Neural crest cell (in vitro differentiated cells): ENCODE measurements at places on chromosomes 6 and 20.

DNA sequence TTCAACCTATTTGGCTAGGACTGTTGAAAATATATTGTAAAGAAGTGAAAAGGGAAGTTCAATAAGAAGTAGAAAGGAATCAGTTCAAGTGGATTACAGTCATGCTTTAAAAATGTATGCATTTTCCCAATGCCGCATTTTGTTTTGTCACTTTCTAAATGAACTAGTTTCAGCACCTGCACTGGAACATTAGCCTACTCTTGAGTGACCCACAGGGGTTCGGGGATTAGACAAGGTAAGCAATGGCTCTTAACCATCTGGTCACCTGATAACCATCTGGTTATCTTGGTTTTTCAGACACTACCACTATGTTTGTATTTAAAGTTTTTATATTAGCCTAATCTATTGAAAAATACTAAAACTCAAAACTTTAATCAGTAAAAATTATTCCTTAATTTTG lies 97.6 kb downstream of the CD164 start:
- DNase-seq, result no peak

DNA sequence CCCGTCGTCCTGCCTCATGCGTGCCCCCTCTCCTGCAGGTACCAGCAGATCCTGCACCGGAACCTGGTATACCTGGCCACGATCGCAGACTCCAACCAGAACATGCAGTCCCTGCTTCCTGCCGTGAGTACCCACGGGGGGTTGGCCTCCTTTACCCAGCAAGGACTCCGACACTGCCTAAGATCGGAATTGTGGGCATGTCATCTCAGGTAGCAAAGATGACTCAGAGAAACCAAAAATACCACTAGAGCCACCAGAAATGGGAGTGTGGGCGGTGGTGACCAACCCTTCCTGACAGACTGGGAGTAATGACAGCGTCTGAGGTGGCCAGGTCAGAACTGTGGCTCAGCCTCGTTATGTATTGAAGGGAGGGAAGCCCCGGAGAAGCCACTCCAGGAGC lies 16.3 kb downstream of the SS18L1 start:
- no peak for DNase-seq

DNA sequence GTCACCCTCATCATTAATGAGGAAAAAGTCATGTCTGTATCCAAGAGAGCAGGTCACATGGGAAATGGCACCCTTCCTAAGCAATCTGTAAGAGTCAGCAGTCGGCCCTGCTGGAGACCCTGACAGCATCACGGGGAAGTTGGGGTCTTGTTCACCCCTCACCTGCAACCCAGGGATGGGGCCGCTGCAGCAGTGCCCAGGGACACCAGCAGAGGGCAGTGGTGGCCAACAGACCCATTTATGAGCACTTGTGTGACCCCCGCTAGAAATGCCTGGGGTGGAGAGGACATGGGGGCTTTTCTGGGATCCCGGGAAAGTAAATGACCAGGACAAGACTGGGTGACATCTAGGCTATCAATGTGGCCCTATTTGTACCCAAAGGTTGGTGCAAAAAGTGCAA lies 35.9 kb downstream of the ANKRD60 start:
- DNase-seq, result no peak

GRCh38 chr20:14470231-14470899 lies 133.0 kb upstream of the FLRT3 start:
- DNase-seq, result no peak

DNA sequence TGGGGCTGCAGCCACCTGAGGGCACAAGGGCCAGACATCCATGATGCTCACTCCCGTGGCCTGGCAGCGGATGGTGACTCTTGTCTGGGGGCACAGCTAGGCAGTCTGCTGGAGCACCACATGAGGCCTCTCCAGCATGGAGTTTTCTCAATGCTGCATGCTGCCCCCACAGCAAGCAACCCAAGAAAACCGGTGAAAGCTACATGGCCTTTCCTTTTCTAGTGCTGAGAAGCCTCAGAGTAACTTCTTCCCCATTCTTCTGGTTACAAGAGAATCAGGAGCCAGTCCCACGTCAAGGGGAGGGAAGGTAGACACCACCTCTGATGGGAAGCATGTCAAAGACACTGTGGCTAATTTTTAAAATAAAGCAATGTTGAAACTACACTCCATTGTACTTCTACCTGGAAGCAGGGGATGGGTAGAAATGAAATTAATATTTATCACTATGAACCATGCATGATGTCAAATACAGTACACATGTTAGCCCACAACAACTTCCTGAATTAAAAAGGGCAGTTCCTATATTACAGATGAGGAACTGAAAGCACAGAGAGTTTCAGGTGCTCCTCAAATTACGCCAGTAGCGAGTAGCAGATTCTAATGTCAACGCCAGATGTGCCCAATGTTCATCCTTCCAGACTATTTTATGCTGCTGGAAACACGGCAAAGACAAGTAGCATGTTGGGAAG lies 101.5 kb downstream of the LAMP5 start:
- DNase-seq, result no peak

DNA sequence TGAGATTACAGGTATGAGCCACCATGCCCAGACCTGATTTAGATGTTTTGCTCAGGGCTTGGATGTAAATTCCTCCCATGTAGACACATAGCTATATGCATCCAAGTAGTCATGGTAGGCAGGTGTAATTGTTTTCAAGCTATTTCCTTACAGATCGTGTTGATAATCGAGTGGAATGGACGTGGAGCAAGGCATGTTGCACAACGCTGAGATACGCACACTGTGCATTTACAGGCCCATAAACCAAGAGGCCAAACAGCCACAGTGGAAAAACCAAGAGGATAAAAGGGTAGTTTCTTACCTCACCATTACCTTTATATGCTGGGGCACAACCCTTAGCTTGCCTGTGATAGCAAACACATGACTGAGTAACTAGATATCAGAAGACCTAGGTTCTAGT lies 51.0 kb upstream of the ADGRF1 start:
- no peak for DNase-seq

GRCh38 chr6:167475947-167476346 lies 151.1 kb downstream of the TTLL2 start:
- DNase-seq, result no peak

- DNase-seq, result no peak
Measured at GRCh38 chr6:137236581-137237355, 17.6 kb upstream of the IFNGR1 start.

GRCh38 chr6:158834675-158835385 lies 15.7 kb upstream of the EZR start:
- DNase-seq, result no peak

GRCh38 chr6:153001767-153002612 lies 519 bp downstream of the MTRF1L start:
- DNase-seq, result peak; percentile 10

DNA sequence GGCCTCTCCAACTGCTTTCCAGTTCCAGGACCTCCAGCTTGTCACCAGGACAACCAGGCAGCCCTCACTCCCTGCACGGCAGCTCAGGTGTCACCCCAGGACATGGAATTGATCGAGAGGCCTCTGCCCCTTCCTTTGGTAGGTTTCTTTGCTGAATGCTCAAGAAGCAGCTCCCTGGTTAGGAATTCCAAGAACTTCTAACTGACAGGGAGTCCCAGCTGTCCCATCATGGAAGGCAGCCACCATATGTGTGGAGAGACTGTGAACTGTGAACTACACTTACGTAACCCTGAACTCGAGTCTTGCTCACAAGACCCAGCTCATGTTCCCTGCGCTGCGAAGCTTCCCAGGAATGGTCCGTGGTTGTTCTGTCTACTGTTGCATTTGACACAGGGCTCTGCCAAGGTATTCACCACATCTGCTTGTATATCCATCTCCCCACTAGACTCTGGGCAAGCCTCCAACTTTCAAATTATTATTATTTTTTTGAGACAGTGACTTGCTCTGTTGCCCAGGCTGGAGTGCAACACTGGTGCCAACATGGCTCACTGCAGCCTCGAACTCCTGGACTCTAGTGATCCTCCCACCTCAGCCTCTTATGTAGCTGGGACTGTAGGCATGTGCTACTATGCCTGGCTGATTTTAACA lies 35.7 kb downstream of the MGME1 start:
- no peak for DNase-seq

- DNase-seq, result no peak
Measured at GRCh38 chr6:112205427-112206109, 48.8 kb downstream of the LAMA4 start.

GRCh38 chr6:25660512-25660911 lies 8.5 kb downstream of the SCGN start:
- DNase-seq, result no peak

DNA sequence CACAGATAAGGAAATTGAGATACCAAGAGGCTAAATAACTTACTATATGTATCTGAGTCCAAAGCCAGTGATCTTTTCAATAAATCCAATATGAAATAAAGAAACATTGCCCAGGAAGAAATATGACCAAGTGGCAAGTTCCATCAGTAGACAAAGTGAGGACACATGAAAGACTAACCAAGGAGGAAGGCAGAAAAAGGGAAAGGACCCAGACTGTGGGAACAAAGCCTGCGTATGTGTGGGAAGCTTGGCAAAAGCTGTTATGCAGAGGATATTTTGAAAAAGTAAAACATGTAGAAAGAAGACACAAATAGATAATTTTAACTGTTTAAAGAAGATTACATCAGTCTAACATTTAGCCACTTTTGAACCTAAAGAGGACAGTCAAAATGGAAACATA lies 264.4 kb upstream of the PRDM1 start:
- DNase-seq, result no peak

DNA sequence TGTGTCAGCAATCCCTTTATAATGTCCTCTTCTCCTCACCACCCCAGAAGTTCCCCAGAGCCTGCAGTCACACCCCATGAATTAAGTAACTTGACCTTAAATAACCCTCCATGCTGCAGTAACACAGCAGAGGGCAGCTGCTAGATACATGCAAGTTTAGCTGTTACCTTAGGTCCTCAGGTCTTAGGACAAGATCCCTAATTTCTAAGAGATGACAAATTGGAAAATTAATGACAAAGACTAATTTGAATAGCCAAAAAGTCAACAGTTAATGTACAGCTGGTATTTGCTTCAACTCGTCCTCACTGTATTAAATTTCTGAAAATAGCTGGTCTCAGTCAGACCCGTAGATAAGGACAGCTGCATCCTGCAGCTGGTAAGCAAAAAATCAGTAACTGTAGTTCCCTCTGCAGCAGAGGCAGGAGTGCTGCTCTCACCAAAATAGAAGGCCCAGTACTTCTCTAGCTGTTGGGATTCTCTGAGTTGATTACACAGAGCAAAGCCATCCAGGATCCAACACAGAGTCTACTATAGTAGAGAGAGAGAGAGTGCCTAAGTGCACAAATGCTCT lies 62.4 kb downstream of the TNFRSF21 start:
- no peak for DNase-seq

DNA sequence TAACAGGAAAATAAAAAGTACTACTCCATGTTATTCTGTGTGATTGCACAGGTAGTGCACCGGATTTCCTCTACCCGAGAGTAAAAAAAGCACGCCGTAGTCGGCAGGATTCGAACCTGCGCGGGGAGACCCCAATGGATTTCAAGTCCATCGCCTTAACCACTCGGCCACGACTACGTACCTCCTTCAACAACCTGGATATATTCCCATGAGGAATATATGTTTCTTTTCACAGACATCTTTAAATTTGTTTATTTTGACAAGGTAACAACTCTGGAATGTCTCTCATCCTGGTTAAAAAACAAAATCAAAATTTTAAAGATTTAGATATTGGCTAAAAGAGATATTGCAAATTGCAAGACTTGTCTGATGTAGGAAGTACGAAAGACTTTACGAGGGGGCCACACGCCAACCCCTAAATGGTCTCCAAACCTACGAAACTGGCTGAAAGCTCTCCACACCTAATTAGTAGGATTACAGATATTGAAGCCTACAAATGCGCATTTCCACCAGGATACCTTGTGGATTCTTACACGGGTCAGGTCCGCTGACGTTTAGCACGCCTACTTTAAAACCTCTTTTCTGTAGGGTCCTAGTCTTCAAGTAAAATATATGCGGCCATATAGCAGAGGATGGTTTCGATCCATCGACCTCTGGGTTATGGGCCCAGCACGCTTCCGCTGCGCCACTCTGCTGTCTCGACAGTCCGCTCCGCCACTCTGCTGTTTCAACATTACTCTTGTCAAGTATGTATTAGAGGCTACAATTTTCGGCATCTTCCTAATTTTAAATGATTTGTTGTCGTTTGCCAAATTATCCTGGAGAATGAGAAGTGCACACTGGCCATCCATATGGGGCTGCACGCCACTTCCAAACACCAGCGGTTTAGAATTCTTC lies 52.2 kb upstream of the BTN3A2 start:
- peak; percentile 75 for DNase-seq

GRCh38 chr6:149480502-149481280 lies 4.1 kb downstream of the ZC3H12D start:
- DNase-seq, result no peak

- DNase-seq, result no peak
Measured at GRCh38 chr6:56550301-56550700, 92.4 kb downstream of the DST start.

- no peak for DNase-seq
Measured at GRCh38 chr6:113960795-113961194, 10.2 kb downstream of the HDAC2 start.

DNA sequence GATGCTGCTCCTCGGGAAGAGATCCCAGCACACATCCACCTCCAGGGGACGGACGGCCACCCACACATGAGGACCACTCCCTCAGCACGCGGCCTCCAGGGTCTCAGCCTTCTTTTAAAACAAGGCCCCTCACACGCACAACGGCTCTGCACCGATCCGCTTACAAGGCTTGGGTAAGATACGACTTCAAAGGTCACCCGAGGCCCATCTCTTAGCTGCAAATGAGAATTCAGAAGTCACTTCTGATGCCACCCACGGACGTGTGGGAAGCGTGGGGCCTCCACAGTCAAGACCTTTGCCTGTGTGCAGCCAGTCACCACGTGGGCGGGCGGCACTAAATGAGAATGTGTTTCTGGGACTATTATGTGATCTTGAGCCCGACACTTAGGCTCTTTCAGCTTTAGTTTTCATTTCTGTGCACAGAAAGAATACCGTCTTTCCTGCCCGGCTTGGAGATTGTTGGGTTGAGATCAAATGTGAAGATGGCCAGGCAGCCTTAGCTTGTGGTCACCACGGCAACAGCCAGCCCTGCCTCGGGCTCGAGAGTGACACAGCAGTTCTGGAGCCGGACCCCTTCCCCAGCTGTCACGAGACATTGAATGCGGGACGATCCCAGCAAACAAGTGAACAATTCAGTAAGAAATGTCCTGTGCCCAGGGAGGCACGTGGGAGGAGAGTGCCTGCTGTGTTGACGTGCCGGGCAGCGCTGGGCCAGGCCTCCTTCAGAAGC lies 91.6 kb downstream of the RAMACL start:
- peak; percentile 53 for DNase-seq

GRCh38 chr6:43547222-43547621 lies 28.6 kb downstream of the XPO5 start:
- DNase-seq, result no peak

GRCh38 chr6:38012573-38012972 lies 193.0 kb downstream of the ZFAND3 start:
- peak; percentile 9 for DNase-seq

- DNase-seq, result no peak
Measured at GRCh38 chr6:165841153-165841558, 178.1 kb upstream of the PDE10A start.
